ENCODE measurements at places on chromosomes 3 and 15. TPM values are rescaled to one million over a fixed set of nuclear protein-coding genes. Genes with fewer than 3 reads are reported as not detected.

The HIGD1A gene
- total RNA-seq, result 154 TPM

DNA sequence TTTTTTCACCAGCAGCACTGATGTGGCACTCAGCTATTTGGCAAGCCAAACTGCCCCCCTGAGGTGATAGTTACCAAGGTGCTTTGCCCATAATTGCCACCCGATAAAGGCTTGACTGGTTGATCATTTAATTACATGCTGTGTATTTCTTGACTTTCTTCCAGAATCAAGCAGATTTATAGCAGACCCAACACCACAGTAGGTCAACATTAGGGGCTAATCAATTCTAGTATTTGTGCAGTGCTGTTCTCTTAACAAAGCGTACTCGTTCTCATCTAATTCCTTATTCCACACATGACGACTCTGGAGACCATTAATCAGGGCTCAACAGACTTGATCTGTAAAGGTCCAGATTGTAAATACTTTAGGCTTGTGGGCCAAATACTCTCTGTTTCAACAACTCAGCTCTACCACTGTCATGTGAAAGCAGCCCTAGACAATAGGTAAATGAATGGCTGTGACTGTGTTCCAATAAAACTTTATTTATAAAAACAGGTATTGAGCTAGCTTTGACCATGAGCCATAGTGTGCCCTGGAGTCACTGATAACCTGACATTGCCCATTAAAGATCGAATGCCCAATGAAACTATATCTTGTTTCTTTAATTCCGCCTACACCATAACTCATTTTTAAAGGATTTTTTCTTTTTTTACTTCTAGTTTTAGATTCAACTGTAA is 119.1 kb upstream of the TMC3 start:
- DNase-seq, result no peak

The TGM5 gene
- total RNA-seq, result not detected

DNA sequence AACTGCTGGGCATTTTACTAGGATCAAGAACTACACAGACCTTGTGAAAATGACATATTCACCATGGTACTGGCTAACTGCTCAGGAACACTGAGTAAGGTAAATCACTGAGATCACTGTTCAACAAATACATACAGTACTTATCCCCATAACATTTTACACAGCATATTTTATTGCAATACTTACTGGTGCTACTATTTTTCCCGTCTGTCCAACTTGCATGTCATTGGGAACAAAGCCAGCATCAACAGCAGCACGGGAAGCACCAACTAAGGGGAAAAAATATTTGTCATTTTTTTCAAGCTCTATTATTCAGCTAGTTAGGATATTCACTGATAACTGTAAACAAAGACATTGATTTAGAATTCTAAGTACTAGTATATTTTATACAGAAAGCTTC is 37.0 kb downstream of the ETFA start:
- DNase-seq, result no peak

GRCh38 chr3:122794483-122794778 is 438 bp upstream of the SLC49A4 start:
- no peak for DNase-seq

GRCh38 chr15:57777003-57777402 is 70.5 kb downstream of the POLR2M start:
- DNase-seq, result no peak

DNA sequence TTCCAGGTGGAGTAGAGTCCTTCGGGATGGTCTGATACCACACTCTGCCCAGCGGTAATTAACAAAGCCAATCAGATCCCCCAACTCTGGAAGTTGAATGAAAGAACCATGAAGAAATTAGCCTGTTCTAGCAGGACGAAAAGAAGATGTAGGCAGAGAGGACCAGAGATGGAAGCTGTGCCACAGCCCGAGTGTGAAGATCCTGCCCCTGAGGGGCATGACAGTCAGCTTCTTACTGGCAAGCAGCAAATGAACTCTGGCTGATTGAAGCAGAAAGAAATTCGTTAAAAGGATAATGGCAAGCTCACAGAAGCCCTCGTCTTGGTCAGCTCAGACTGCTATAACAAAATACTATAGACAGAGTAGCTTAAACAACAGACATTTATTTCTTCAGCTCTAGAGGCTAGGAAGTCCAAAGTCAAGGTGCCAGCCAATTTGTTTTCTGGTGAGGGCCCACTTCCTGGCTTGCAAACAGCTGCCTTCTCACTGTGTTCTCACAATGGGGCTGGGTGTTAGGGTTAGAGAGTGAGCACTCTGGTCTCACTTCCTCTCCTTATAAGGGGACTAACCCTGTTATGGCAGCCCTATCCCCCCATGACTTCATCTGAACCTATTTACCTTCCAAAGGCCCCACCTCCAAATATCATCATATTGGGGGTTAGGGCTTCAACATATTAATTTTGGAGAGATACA is 307.1 kb downstream of the VPS13C start:
- no peak for DNase-seq

DNA sequence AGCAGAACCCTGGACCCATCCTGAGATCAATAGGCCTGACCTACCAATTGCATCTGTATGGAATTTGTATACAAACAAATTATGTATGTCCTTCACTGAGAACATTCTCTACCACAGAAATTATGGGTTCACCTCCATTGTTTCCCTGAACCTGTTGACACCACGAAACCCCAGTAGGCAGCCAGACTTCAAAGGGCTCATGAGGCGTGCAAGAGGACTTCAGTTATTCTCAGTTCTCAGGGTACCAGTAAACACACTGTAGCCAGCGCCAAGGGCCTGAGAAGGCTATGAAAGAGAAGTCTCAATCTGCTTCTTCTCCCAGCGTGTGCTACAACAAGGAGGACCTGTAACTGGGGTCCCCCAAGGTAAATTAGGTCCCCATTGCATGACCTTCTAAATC is 254.9 kb upstream of the GOLGA6L4 start:
- DNase-seq, result no peak

DNA sequence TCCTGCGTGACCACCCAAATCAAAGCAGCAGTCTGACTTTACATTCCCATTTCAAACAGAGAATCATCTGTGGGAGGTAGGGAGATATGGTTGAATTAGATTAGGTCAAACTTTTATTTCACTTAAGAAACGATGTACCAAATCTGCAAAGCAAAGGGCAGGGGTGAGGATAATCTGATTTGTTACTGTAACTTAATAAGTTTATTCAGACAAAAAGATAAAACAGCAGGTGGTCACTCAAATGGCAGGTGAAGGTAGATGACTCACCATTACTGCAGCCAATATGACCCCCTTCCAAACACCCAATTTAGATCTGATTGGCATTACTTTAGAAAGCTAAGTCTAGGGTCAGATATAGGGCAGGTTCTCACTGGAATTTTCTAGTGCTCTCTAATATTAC is 651.0 kb upstream of the NAALADL2 start:
- DNase-seq, result no peak

DNA sequence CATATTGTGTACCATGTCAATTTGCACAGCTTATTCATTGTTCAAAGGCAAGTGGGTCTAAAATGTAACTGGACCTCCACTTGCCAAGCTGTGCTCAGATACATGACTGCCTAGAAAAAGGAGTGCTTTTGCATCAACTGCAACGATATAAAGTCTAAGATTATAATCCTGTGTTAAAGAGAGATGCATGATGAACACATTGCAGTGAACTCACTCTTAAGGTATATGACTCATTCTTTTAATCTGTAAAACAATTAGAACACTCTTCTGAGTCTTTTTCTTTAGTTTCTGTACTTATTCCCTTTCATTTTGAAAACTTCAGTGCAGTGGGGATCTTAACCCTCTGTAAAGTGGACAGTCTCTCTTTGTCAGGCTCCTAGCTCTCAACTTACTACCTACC is 982.8 kb downstream of the ROBO1 start:
- DNase-seq, result peak; percentile 7

The FBXL2 gene
- total RNA-seq, result 7.2 TPM

The IMPG2 gene
- 0.17 TPM for total RNA-seq

GRCh38 chr3:125055331-125055912 is 375 bp downstream of the HEG1 start:
- DNase-seq, result no peak

DNA sequence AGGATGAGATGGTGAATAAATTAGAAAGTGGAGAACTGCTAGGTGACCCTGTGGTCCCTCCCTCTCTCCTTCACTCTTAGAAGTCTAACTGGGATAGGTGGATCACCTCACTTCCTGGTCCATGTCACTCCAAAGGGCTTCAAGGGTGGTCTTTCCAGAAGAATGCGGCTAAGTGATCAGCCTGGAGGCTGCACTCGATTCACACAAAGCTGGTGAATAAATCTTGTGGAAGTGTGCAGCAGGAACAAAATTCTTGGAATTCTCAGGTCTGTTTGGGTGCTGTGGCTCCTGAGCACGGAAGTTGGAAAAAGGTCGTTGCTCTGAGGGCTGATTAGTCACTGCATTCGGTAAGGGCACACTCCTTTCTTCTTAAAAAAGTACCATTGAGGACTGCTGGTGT is 46.3 kb downstream of the GASK1A start:
- DNase-seq, result peak; percentile 24

The CERS3 gene
- total RNA-seq, result not detected

- DNase-seq, result peak; percentile 68
Observed at GRCh38 chr3:181623924-181624694, 87.6 kb upstream of the SOX2 start.

The CLSTN2 gene
- not detected for total RNA-seq

DNA sequence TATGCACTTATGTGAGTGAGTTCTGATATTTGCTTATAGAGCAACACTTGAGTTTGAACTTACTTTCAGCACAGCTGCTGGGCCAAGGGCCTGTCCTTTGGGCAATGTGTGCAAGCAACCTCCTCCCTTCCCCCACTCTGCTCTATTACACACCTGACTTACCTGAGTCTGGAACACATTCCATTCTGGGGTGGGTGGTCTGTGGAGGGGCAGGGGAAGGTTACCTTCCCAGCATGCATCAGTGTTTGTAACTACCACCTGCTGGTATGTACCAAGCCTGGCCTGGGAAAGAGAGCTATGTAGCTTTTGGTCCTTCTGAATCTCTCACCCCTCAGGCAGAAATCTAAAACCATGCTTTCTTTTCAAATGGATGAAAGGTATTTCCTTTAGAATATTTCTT is 103.0 kb downstream of the ISL2 start:
- DNase-seq, result no peak

The TLR9 gene
- total RNA-seq, result not detected
